ENCODE measurements at places on chromosomes 6 and 20. TPM values are rescaled to one million over a fixed set of nuclear protein-coding genes. Genes with fewer than 3 reads are reported as not detected.

PHACTR1 gene
- total RNA-seq: 33.9 TPM

ID1 gene
- total RNA-seq: 596 TPM

CTCFL gene
- total RNA-seq: 0.09 TPM

SCRT2 gene
- total RNA-seq: not detected

OR14J1 gene
- not detected for total RNA-seq

THEMIS gene
- total RNA-seq: not detected

WFDC10B gene
- total RNA-seq: not detected

COL9A1 gene
- 7.6 TPM for total RNA-seq

OR12D3 gene
- total RNA-seq: not detected

MUC22 gene
- total RNA-seq: not detected

PEX7 gene
- 13.7 TPM for total RNA-seq

ZBTB12 gene
- total RNA-seq: 32.0 TPM

FIG4 gene
- total RNA-seq: 17.4 TPM

Data from cardiac muscle cell (in vitro differentiated cells and primary cell).